ENCODE measurements at places on chromosomes 2 and 18.

- DNase-seq, result no peak
Measured at GRCh38 chr2:235330775-235331451, 162.9 kb upstream of the AGAP1 start.

DNA sequence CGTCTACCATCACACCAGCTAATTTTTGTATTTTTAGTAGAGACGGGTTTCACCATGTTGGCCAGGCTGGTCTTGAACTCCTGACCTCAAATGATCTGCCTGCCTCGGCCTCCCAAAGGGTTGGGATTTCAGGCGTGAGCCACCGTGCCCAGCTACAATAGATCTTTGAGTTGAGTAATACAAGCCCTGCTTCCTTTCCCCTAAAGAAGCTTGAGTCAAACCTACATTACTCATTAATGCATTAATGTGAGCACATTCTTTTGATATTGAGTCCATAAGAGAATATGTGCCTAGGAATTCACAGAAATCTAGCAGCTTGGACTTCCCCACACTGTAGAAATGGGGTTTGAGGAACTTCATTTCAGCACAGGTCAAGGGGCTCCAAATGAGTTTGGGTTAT is 39.6 kb downstream of the PSMG2 start:
- DNase-seq, result no peak

GRCh38 chr2:144711084-144711483 is 191.2 kb upstream of the ZEB2 start:
- DNase-seq, result no peak

- DNase-seq, result no peak
Measured at GRCh38 chr2:240389302-240389805, 46.1 kb upstream of the GPC1 start.

DNA sequence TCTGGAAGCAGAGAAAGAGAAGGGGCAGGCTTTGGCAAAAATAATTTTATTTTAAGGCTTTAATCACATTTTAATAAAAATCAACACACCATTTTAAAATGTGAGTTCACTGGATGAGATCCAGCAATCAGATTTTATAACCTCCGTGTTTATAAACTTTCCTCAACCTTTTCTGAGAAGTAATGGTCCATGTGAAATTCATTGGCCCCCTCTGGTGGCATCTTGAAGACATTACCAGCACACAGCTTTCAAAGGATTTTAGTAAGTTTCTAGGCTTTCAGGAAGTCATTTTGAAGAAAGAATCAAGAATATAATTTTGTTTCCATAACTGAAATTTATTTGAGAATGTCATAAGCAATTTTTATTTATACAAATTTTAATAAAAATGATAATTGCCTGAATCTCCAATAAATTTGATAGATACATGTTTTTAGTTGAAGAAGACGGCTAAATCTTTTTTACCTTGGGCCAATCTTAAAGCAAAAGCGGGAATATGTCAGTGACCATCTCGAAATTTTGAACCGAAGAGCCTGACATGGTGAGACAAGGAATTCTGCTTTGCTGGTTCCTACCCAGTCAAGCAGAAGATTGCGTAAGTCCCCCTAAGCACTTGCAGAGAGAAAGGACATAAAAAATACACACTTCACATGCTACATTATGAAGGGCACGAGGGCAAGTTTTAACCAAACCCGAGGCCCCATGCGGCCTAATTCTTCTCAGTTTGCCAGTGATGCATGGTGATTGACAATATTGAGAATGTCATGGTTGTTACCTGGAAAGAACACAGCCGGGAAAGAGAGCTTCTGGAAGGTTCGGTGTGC is 128.4 kb upstream of the CBLN2 start:
- no peak for DNase-seq

DNA sequence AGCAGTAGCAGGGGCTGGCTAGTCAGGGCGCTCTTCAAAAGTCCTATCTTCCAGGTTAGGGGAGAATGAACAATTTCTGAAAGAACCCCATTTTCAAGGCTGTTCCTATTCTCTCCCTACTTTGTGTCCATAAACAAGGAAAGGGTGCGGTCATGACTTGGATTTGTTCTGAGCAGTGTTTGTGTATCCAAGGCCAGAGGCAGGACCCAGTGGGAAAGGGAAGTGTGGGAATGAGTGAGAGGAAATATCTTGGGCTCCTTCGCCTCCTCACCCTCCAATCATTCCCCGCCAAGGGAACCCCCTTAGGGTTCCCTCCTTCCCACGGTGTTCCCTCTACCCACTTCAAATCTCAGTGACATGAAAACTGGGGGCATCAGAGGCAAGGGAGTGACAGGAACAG is 25.5 kb upstream of the SPTBN1 start:
- DNase-seq, result no peak

DNA sequence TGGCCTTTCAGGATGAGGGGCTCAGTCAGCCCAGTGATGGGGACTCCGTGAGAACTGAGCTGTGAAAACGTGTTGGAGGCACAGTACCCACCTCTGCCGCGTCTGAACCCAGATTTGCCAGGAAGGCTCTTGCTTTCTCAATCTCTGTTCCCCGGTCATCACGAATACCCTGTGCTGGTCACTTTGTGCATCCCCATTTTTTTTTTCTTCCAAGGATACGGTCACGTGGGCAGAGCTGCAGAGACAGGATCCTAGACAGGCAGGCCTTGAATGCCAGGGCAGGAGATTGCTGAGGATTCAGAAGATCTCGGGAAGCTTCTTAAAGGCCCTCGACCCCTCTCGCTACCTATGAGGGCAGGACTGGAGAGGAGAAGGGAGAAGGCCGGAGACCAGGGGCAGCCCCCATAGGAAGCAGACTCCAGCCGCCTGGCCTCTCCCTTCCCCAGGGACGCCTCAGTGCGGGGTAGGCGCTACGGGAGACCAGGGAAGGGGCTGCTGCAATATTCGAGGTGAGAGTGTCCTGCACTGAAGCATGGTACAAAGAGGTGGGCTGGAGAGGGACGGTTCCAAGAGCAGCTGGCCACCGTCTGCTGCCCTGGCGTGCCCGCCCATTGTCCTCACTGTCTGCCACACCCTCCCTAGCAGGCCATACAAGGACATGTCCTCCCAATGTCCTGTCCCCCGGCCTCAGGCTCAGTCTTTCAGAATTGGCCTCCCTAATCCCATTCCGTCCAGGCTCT is 29.0 kb upstream of the TAF1B start:
- DNase-seq, result no peak

DNA sequence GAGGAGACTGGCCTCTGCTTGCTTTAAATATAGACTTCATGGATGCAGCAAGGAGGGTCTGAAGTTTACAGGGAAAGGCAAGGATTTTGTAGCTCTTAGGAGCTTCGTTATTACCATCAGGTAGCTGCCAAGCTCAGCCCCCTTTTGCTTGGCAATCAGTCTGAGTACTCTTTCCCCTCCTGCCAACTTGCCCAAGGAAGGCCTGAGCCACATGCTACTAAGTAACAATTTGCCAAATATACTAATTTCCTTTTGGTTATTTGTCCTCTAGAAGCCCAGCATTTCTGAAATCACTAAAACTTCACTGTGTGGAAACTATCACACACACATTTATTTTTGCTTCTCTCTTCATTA is 85.5 kb upstream of the ITPRID2 start:
- no peak for DNase-seq

- no peak for DNase-seq
Measured at GRCh38 chr18:70455731-70456130, 166.9 kb downstream of the SOCS6 start.

GRCh38 chr2:158199928-158200650 is 98.4 kb downstream of the UPP2 start:
- DNase-seq, result no peak

DNA sequence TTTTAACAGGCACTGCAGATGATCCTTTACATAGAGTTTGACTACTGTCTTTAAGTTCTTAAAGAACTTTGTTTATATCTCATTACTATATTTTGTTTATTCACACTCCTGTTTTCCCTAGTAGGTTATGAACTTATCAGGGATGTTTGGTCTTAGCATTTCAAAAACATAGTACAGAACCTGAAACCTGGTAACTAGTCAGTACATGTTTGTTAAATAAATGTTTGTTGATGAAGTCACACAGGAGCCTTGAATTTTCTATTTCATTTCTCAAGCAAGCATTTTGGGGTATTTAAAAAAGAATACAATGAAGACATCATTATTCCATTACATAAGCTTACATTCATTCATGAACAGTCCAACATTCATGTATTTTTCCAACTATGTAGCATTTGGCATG is 280.3 kb upstream of the ZSWIM2 start:
- no peak for DNase-seq

DNA sequence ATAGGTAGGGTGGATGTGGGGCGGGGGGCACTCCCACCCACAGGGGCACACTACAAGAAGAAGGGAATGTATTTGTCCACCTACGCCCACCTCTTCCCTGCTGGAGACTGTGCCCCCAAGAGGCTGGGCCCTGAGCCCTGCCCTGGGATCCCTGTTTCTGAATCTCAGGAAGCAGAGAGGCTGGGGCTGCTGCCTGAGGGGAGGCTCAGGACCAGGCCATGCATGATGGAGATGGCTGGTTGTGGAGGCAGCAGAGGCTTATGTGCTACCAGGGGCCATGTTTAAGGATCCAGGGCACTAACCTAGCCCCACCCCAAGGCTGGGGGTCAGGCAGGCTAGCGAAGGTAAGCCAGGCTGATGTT is 81.1 kb upstream of the OTOF start:
- DNase-seq, result no peak

- DNase-seq, result no peak
Measured at GRCh38 chr18:57811477-57812125, 8.5 kb upstream of the ATP8B1 start.

DNA sequence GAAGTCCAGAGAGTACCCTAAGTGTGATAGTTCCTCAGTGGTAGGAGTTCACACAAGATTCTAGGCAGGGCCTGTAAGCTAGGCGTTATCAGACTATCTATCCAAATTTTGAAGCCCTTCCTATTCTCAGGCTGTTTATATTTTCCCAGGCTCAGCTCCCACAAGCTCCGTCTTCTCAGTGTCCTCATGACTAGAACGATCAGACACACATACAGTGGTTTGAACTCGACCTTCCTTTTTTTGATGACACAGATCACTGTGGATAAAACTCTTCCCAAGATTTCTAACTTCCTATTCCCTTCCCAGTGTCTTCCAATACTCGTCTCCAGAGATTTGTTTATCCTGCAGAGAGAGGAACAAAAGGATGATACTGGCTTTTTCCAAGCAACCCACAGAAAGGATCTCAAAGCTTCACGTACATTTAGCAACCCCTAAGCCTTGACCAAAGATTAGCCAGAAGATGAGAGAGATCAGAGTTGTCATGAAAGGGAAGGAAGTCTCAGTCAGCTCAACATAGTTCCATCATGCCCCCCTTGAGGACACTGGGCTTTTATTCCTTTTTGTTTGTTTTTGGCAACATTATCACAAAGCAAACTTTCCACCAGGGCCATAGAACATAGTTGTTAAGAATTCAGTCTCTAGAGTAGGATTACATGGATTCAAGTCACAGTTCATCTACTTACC is 42.3 kb upstream of the DOK6 start:
- DNase-seq, result no peak

- no peak for DNase-seq
Measured at GRCh38 chr2:239177908-239178307, 222.9 kb downstream of the HDAC4 start.

DNA sequence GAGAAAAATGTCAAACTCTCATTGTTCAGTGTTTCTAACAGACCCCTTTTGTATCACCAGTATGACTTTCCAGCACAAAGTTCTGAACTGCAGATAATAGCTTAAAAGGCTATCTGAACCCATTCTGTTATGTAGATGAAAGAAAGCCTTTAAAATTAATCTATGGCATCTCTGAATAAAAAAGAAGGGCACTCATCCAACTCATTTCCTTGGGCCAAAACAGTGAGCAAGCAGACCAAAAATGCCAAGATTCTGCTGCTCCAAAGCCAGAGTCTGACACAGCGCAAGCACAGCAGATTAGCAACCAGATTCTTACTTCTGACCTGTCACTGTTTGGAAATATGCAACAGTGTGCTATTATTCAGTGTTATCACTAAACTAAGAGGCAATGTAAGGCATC is 22.6 kb upstream of the ITGA6 start:
- DNase-seq, result no peak

- DNase-seq, result no peak
Measured at GRCh38 chr18:8218197-8218596, 391.0 kb upstream of the RAB12 start.

DNA sequence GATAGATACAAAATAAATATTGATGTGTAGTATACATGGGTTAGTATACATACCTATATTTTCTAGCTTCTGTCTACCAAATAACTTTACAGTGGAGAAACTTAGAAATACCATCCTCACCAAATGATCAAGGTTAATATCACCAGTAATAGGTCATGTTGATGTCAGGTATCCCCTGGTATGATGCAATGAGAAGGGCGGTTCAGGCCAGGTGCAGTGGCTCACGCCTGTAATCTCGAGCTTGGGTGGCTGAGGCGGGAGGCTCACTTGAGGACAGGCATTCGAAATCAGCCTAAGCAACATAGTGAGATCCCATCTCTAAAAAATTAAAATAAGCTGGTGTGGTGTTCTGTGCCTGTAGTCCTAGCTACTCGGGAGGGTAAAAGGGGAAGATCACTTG is 38.6 kb downstream of the CIB4 start:
- no peak for DNase-seq

DNA sequence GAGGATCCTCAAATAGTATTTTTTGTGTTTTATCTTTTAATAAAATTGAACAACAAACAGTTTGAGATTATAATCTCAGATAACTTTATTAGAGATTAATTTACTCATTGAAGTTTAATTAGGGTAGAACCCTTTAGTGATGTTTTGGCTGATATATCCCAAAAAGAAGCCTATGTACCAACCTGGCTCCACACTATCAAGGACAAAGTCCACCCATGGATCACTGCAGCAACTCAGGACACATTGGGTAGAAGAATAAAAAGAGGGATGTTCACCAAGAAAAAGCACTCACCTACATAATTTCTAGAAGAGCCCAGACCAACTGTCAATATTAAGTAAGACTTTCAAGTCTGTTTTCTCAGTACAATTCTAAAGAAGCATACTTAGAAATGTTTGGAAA is 112.9 kb downstream of the EXOC6B start:
- DNase-seq, result no peak
